ENCODE measurements at places on chromosomes 2 and 18.

GRCh38 chr2:501130-501529 is 176.1 kb downstream of the TMEM18 start:
- H3K4me3 ChIP-seq, result no peak overlapping the region
- H3K36me3 ChIP-seq, result no peaks in the 10 kb centered on the region
- peaks cover 4% of the 10 kb centered on the region for H3K27me3 ChIP-seq
- DNase-seq, result no peak
- H3K27ac ChIP-seq, result no peak overlapping the region

- no peaks in the 10 kb centered on the region for H3K27me3 ChIP-seq
- H3K36me3 ChIP-seq, result peaks cover 57% of the 10 kb centered on the region
- no peak for DNase-seq
- no peaks in the 10 kb centered on the region for H3K4me1 ChIP-seq
- H3K27ac ChIP-seq, result no peak overlapping the region
Measured at GRCh38 chr2:203399031-203399430, 70.8 kb downstream of the ABI2 start.

GRCh38 chr2:3451169-3451568 is 68.2 kb downstream of the ADI1 start:
- H3K27me3 ChIP-seq, result no peaks in the 10 kb centered on the region
- no peak for DNase-seq
- peaks cover 49% of the 10 kb centered on the region for H3K36me3 ChIP-seq
- no peaks in the 10 kb centered on the region for H3K4me1 ChIP-seq

DNA sequence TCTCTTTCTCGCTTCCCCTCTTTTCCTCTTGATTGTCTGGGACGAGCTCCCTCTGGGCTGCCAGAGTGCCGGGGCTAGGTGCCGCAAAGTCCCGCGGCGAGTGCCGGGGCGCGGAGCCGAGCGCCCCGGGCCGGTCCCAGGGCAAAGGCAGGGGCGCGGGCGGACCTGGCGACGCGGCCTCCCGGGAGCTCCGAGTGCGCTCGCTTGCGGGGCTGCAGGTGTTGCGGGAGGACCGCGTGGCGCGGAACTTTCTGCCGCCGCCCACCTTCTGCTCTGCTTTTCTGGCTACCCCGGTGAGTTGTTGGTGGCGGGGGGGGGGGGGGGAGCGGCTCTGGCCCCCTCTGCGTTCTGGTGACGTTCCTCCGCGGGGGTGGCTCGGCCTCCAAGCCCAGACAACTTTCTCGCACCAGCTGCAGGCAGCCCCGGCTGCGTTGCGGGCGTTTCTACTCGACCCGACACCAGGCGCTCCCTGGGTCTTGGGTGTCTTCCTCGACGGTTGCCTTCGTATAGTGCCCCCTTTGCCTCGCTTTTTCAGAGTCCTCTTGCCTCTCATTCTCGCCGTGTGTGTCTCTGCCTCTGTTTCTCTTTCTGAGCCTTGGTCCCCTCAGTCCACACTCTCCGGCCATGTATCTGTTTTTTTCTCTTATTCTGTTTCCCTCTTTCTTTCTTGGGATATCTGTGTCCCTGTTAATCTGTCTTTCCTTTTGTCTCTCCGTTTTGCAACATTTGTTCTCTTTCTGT is 759 bp downstream of the GALNT13 start:
- no peak for DNase-seq
- no peak overlapping the region for H3K4me3 ChIP-seq
- no peaks in the 10 kb centered on the region for H3K27me3 ChIP-seq

DNA sequence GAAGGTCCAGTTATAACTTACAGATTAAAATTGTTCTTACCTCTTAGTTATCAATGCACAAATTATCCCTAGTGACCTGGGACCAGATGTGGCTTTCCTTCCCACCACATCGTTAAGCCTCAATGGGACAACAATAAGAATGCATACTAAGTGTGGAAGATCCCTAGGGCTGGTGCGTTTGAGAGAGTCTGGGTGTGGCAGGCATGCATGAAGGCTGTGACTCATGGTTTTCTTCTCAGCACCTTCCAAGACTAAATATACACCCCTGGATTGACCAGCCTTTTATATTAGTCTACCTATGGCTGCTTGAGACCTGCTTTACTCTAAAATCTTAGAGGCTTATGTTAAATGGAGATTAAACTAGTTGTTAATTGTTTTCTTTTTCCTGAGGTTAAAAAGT is 261.7 kb upstream of the SLC14A2 start:
- H3K4me1 ChIP-seq, result no peaks in the 10 kb centered on the region
- no peak overlapping the region for H3K27ac ChIP-seq
- no peak for DNase-seq
- no peak overlapping the region for H3K4me3 ChIP-seq

- H3K27me3 ChIP-seq, result no peaks in the 10 kb centered on the region
- H3K27ac ChIP-seq, result no peak overlapping the region
Measured at GRCh38 chr2:208311321-208311720, 45.3 kb downstream of the PIKFYVE start.

DNA sequence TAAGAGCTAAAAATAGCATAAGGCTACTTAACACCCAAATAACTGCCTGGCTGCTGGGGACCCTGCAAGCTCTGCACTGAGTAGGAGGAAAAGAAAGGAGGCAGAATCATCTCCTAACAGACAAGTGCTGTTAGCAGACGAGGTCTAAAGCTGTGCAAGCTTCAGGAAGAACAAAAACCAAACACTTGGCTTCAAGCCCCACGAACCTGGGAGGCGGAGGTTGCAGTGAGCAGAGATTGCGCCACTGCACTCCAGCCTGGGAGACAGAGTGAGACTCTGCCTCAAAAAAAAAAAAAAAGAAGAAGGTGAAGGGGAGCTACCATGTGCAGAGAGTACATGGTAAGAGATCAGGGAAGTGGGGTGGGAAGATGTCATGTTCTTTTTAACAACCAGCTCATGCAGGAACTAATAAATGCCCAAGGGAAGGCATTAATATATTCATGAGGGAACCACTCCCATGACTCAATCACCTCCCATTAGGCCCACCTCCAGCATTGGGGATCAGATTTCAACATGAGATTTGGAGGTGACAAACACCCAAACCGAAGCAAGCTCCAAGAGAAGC is 28.8 kb upstream of the INO80C start:
- no peak overlapping the region for H3K4me3 ChIP-seq
- H3K27me3 ChIP-seq, result no peaks in the 10 kb centered on the region
- no peaks in the 10 kb centered on the region for H3K36me3 ChIP-seq
- DNase-seq, result no peak
- H3K4me1 ChIP-seq, result no peaks in the 10 kb centered on the region
- no peak overlapping the region for H3K27ac ChIP-seq

DNA sequence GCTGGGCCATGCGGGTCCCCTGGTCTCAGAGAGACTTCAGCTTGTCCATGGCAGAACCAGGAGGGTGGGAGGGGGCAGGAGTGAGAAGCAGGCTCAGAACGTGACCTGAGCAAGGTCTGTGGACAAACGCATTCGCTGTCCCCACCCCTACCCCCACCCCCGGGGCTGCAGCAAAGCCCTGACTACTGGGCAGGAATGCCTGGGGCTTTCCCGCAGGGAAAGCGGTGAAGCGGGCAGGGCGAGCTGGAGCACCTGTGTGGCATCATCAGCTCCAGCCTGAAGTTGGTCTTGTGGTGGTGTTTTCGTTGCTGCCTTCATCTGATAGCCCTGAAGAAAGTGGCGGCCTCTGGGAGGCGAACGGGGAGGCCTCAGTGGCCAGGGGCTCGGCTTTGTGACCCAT is 26.1 kb upstream of the ALKAL2 start:
- H3K4me1 ChIP-seq, result no peaks in the 10 kb centered on the region
- no peak overlapping the region for H3K4me3 ChIP-seq
- H3K27me3 ChIP-seq, result no peaks in the 10 kb centered on the region
- no peaks in the 10 kb centered on the region for H3K36me3 ChIP-seq

- H3K4me1 ChIP-seq, result no peaks in the 10 kb centered on the region
- no peak for DNase-seq
- no peaks in the 10 kb centered on the region for H3K27me3 ChIP-seq
- no peak overlapping the region for H3K4me3 ChIP-seq
Measured at GRCh38 chr2:171747371-171747770, 60.1 kb downstream of the DYNC1I2 start.

- H3K4me1 ChIP-seq, result no peaks in the 10 kb centered on the region
- no peak overlapping the region for H3K4me3 ChIP-seq
- DNase-seq, result no peak
- no peak overlapping the region for H3K27ac ChIP-seq
- no peaks in the 10 kb centered on the region for H3K27me3 ChIP-seq
Measured at GRCh38 chr2:76930056-76930744, 592.0 kb downstream of the LRRTM4 start.

GRCh38 chr2:182173944-182174622 is 188.4 kb downstream of the PPP1R1C start:
- no peaks in the 10 kb centered on the region for H3K36me3 ChIP-seq
- H3K27me3 ChIP-seq, result peaks cover 9% of the 10 kb centered on the region
- H3K4me3 ChIP-seq, result no peak overlapping the region
- H3K4me1 ChIP-seq, result no peaks in the 10 kb centered on the region

GRCh38 chr2:168394262-168394661 is 61.8 kb upstream of the CERS6 start:
- H3K4me3 ChIP-seq, result no peak overlapping the region
- DNase-seq, result no peak
- H3K4me1 ChIP-seq, result no peaks in the 10 kb centered on the region
- no peaks in the 10 kb centered on the region for H3K36me3 ChIP-seq
- H3K27me3 ChIP-seq, result peaks cover 2% of the 10 kb centered on the region
- H3K27ac ChIP-seq, result no peak overlapping the region

GRCh38 chr2:233250985-233251305 is 528 bp upstream of the ATG16L1 start:
- DNase-seq, result no peak
- H3K27me3 ChIP-seq, result no peaks in the 10 kb centered on the region
- peaks cover 31% of the 10 kb centered on the region for H3K4me1 ChIP-seq
- peaks cover 21% of the 10 kb centered on the region for H3K36me3 ChIP-seq
- no peak overlapping the region for H3K4me3 ChIP-seq

GRCh38 chr2:231200805-231201474 is 2.5 kb downstream of the ARMC9 start:
- DNase-seq, result no peak
- H3K4me3 ChIP-seq, result no peak overlapping the region
- H3K27ac ChIP-seq, result no peak overlapping the region

DNA sequence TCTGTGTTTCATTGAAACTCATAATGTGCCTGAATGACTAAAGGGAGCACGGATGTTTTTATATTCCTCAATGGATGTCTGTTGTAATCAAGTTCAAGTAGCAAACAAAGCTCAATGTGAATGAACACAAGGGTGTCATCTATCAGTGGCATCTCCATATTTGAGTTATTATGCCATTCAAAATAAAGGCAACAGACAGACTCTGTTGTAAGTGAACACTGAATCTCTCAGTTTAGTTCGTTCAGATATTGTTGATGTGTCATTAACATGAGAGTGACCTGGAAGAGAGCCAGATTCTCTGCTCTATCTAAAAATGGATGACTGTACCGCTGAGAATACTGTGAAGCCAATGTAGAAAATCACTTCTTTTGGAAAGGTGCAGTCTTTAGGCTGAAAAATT is 118.7 kb downstream of the NUP35 start:
- no peaks in the 10 kb centered on the region for H3K27me3 ChIP-seq
- no peaks in the 10 kb centered on the region for H3K4me1 ChIP-seq
- DNase-seq, result no peak
- H3K27ac ChIP-seq, result no peak overlapping the region

GRCh38 chr18:58615140-58616132 is 13.5 kb downstream of the ALPK2 start:
- H3K4me1 ChIP-seq, result no peaks in the 10 kb centered on the region
- peaks cover 4% of the 10 kb centered on the region for H3K27me3 ChIP-seq
- no peak overlapping the region for H3K4me3 ChIP-seq
- H3K36me3 ChIP-seq, result no peaks in the 10 kb centered on the region
- DNase-seq, result no peak

GRCh38 chr18:9691235-9691634 is 16.9 kb upstream of the RAB31 start:
- no peaks in the 10 kb centered on the region for H3K4me1 ChIP-seq
- no peaks in the 10 kb centered on the region for H3K27me3 ChIP-seq
- DNase-seq, result no peak
- H3K36me3 ChIP-seq, result no peaks in the 10 kb centered on the region
- no peak overlapping the region for H3K27ac ChIP-seq

GRCh38 chr2:25125976-25126375 is 42.4 kb downstream of the POMC start:
- H3K4me1 ChIP-seq, result peaks cover 4% of the 10 kb centered on the region
- H3K27me3 ChIP-seq, result no peaks in the 10 kb centered on the region
- DNase-seq, result no peak
- H3K27ac ChIP-seq, result no peak overlapping the region

- no peak within 1 kb of the TSS for H3K27ac ChIP-seq
- H3K36me3 ChIP-seq, result no peaks in the 10 kb centered on the region
- peaks cover 13% of the 10 kb centered on the region for H3K27me3 ChIP-seq
Measured at GRCh38 chr2:73293534-73294171, at the start of gene EGR4. Gene EGR4, minus strand, starts transcription at chr2:73293548. Its CDS starts 231 bp downstream, at chr2:73293317.

GRCh38 chr18:45009756-45010155 is 329.1 kb downstream of the SETBP1 start:
- H3K36me3 ChIP-seq, result no peaks in the 10 kb centered on the region
- no peak overlapping the region for H3K4me3 ChIP-seq
- no peaks in the 10 kb centered on the region for H3K4me1 ChIP-seq
- no peaks in the 10 kb centered on the region for H3K27me3 ChIP-seq
- peak; percentile 37 for DNase-seq

GRCh38 chr2:63424329-63425078 is 163.8 kb downstream of the WDPCP start:
- no peaks in the 10 kb centered on the region for H3K4me1 ChIP-seq
- peak; percentile 33 for DNase-seq
- H3K36me3 ChIP-seq, result no peaks in the 10 kb centered on the region
- no peak overlapping the region for H3K4me3 ChIP-seq

DNA sequence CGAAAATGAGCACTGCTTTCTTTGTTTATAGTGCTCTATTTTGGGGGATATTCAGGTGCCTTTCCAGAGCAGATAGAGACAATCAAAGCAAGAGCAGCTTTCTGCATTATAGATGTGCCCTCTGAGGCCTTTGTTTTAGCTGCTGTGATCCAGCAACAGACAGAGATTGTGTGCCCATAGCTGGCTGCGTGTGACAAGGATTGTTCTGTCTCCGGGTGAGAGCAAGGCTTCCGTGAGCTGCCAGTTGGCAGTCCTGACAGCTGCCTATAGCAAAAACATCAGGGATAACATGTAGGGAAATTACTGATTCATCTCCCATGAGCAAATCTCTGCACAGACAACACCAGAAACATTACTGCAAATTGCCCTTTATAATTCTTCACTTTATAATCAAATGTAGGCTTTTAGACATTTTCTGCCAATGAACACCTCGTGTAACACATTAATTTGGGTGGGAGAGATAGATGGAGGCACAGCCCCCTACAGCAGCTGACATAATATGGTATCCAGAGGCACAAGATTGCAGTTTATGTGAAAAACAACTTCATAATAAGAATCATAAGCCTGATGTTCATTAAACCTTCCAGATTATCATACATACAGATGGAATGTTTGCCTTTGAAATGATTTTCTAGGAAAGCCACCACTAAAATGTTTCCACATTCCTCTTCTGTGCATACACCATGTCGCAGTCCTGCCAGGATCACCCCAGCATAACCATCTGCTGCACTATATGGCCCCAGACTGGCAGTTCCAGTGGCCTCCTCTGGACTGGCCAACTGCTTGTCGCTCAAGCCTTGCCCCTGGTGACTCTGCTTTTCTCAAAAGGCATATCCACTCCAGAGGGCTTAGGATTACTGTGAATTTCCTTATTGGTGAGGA is 131.2 kb downstream of the TRIB2 start:
- no peaks in the 10 kb centered on the region for H3K27me3 ChIP-seq
- no peak for DNase-seq
- no peaks in the 10 kb centered on the region for H3K4me1 ChIP-seq
- no peaks in the 10 kb centered on the region for H3K36me3 ChIP-seq
